ENCODE measurements at places on chromosomes 4 and X. TPM values are rescaled to one million over a fixed set of nuclear protein-coding genes. Genes with fewer than 3 reads are reported as not detected.

DNA sequence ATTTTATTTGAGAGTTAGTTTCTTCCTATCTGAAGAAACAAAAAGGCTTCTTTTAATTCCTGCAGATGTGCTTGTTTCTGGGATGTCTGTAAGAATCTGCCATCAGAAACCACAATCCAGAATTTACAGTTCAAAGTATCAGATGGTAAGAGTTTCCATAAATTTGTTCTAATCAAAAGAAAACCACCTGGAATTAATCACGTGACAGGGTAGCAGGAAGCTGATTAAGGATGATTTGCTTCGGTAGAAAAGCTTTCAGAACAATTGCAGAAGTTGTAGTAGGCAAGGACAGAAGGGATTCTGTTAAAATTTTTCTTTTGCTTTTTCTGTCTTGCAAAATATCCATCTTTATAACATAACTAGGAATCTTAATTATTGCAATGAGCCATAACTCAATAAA is 1975.1 kb upstream of the AGA start:
- no peak for DNase-seq

DNA sequence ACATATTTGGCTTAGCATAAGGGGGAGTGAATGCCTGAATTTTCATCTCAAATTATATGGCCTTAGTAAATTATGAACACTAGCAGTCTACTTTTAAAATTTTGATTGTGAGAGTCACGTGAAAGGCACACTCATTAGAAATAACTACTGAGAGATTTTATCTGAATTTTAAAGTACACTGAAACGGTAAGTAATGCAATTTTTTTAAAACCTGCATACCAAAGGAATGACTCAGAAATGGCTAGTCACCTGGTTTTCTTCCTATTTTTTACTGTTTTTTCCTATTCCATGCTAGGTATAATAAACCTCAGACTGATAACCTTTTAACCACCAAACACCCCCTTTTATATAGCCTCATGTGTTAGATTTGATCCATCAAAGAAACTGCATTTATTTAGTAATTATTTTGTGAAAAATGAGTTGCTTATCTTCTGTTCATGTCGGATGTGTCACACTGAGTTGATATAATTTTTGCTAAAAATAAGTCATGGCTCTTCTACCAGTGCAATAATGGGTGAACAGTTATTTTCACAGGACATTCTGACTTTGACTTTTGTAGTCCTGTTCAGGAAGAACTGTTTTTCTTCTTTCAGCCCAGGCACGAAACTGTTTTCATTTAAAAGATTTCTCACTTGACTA is 40.4 kb downstream of the CPEB2 start:
- no peak for DNase-seq

GRCh38 chr4:183635741-183636140 is 23.2 kb downstream of the RWDD4 start:
- DNase-seq, result no peak

DNA sequence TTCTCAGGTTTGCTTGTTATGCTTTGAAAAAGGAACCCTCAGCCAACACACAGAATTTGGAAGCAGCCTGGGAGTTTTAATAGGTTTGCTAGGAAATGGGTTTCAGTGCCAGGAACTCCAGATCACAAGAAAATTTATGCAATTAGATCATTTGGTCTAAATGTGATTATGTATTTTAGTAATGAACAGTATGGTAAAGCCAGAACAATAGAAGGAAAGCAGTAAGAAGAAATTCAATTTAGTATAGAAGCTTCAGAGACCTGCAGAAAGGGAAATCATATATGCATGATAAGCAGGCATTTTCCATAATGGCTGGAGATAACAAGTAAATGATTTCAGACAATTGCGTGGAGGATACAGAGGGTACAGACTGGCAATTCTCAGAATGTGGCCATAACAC is 184.7 kb downstream of the KCNIP4 start:
- DNase-seq, result no peak

DNA sequence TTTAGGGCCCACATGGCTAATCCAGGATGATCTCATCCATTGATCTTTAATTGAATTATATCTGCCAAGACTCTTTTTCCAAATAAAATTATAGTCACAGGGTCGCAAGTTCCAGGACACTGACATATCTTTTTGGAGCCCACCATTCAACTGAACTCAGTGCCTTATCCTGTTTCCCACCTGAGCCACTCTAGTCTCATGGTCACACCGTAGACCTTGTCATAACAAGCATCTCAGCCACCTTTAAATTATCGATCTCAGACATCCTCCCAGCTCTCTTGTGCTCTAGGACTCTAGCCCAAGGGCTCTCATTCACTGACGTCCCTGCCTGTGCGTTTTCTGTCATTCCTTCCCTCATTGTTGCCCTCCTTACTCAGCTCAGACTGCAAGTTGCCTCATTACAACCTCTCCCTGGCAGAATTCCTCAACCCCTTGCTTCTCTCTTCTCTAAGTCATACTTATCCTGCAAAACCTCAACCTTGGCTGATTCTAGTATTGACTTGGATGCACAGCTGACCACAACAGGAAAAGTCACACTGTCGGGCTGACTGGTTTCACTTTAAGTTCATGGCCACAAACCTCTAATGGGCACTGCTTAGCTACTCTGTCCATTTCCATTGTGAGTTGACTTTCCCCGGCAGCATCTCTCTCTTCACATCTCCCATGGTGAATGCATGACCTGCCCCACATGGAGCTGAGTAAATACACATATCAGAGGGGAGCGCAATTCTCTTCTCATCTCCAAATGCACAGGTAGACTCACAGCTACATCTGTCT is 91.0 kb upstream of the TRIM2 start:
- no peak for DNase-seq

- no peak for DNase-seq
Measured at GRCh38 chr4:163284304-163284703, 48.1 kb downstream of the NPY1R start.

The XAGE2 gene
- total RNA-seq, result not detected

The ZNF630 gene
- total RNA-seq, result 2.5 TPM
